ENCODE measurements at places on chromosomes 5 and 9.

GRCh38 chr5:65986796-65987195, 60.4 kb downstream of the ERBIN start:
- no peak for DNase-seq

DNA sequence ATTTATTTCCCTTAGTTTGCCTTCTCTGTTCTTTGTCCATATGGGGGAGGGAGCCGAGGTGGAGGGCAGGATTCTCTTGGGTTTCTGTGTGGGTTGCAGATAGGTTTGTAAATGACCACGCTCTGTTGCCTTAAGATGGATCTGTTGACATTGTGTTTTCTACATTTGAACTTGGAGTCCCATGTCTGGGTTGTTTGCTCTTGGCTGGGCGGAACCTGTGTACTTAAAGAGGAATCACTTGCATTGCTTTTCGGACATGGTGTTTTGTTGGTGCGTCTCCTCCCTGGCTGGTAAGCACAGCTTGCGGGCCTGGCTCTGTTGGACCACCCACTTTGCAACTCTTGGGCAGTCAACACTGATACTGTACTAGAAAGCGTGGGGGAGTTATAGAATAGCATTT, 45.9 kb downstream of the EHMT1 start:
- no peak for DNase-seq

GRCh38 chr5:76867827-76868693, 18.2 kb downstream of the S100Z start:
- DNase-seq, result peak; percentile 33

- no peak for DNase-seq
These were observed 16.2 kb downstream of the SLC6A3 start for GRCh38 chr5:1429066-1429465.

DNA sequence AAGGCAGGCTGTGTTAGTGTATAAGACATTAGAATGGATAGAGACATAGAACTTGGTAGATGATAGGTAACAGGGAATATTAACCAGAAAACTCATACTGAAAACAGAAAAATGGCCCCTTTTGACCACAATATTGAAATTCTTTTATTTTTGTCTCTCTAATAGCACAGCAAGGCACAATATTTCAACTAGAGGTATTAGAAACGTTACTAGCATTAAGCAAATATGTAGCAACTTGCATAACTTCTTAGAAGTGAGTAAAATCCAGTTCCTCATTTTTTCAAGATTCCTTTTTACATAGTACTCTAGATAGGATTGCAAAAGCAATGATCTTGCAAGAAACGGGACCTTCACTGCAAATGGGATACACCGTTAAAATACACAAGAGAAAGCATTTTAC, 102.7 kb upstream of the VCAN start:
- no peak for DNase-seq

- no peak for DNase-seq
These were observed 175.1 kb downstream of the HCN1 start for GRCh38 chr5:45521067-45521466.

DNA sequence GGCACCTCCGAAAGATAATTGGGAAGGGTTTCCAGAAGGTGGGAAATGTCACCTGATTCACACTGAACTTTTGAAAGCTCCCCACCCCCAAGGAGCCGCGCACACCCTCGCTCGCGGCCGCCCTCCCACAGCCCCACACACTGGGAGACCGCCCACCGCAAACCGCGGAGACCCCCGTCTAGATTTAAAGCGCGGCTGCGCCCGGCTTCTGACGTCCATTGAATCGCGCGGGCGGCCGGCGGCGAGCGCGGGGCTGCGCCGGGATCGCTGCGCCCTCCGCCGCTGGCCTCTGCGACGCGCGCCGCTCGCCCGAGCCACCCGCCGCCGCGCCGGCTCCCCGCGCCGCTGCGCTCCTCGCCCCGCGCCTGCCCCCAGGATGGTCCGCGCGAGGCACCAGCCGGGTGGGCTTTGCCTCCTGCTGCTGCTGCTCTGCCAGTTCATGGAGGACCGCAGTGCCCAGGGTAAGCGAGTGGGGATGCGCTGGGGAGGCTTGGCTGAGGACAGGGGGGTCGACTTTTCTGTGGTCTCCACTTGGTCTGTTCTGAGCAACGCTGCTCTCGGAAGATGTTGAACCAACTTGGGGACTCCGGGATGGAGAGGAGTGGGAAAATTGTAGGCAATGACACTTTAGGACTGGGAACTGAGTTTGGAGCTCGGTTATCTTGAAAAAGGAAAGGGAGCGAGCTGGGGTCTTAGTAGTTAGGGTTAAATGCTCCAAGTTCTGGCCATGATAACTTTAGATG, at the start of gene FST:
Gene FST (plus strand): TSS at position 214 of the 743 bp plus-strand sequence. CDS start 163 bp downstream, at position 377.
- DNase-seq, result no peak

DNA sequence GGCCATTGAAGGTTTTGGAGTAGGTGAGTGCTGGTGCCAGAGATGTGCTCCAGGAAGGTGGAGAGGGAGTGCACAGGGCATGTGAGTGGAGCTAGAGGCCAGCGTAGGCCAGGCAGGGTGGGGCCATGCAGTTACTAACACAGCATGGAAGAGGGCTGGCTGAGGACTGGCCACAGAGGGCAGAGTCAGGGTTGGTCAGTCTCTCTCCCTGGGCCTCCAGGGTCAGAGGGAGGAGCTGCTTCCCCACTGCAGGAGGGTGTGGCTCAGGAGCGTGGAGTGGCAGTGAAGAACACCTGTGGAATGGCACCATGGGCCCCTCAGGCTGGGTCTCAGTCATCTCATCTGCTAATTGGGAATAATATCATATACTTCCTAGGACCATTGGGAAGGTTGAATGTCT, 167.7 kb downstream of the MACROH2A1 start:
- DNase-seq, result no peak

GRCh38 chr9:5571629-5572232, 57.2 kb upstream of the RIC1 start:
- DNase-seq, result no peak

- DNase-seq, result no peak
These were observed 387.4 kb downstream of the ACTL7B start for GRCh38 chr9:108468364-108468763.

DNA sequence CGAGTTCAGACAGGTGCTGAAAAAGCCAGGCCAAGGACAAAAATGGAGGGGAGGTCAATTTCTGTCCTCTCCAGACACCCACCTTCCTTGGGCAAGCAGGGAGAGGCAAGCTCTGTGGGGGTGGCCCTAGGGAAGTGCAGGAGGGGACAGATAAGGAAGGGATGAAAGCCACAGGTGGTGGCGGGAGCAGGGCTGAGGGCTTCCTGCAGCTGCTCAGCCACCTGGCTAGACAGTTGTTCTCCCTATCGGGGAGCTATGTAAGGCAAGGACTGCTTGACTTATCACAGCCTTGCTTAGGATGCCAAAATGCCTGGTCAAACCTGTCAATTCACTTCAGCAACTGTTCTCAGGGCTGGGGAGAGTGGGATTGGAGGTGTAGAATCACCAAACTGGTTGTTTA, 266.1 kb downstream of the ZSWIM6 start:
- DNase-seq, result no peak

DNA sequence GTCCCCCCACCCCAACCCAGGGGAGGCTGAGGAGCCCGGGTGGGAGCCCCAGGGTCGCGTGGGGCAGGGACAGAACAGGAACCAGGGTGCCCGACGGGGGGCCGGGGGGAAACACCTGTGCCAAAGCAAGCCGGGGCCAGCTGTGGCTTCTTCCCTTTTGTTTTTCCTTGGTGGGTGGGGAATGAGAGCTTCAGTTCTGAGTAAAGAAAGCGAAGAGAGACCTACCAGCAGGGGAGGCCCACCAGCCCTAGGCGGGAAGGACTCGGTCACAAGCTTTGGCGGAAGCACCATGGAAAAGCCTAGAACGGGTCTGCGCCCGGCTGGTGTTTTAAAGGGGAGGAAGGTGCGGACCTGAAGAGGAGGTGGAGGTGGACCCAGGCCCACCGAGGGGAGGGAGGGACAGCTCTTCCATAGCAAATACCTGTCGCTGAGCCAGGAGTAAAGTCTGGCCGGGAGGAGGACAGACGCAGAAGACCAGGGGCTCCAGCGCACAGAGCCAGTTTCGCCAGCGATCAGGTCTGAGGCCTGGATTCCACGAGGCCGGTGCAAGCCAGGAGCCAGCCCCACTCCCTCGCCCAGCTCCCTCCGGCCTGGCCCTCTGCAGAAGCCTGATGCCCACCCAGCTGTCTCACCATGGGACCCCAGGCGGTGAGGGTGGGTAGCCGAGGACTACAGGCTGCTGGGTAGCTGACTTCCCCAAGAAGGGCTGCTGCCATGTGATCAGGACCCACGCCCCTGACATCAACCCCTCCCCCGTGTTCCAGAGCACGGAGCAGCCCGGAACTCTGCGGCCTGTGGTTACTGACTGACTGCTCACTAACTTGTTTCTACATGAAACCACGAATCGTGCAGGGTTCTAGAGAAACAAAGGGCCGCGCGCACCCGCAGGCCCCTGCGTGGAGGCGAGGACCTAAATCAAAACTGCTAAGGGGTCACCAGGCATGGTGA, 849 bp upstream of the MGAT1 start:
- DNase-seq, result peak; percentile 52
